HT1080 (cell line): ENCODE measurements at places on chromosomes 5 and 9. TPM values are rescaled to one million over a fixed set of nuclear protein-coding genes. Genes with fewer than 3 reads are reported as not detected.

The GPR150 gene
- total RNA-seq, result not detected in 2 replicates

The NDFIP1 gene
- total RNA-seq, result 45.7 and 72.5 TPM in 2 replicates

The MAMDC2 gene
- total RNA-seq, result 0.17 and 0.37 TPM in 2 replicates

The EMB gene
- 14.2 and 18.5 TPM in 2 replicates for total RNA-seq

The FSTL4 gene
- 0.30 and 0.47 TPM in 2 replicates for total RNA-seq

The KYAT1 gene
- 7.7 and 8.6 TPM in 2 replicates for total RNA-seq

The FCN2 gene
- not detected in 2 replicates for total RNA-seq

The TAL2 gene
- total RNA-seq, result 0.57 TPM in 1 of 2 replicates, not detected in the other

The RNF183 gene
- not detected in 2 replicates for total RNA-seq

The LHFPL2 gene
- 18.8 and 25.9 TPM in 2 replicates for total RNA-seq

The ADAMTSL2 gene
- total RNA-seq, result not detected in 2 replicates

The SURF2 gene
- 92.7 and 110 TPM in 2 replicates for total RNA-seq
